Central memory CD8-positive, alpha-beta T cell (primary cell): ENCODE measurements at places on chromosomes 1 and 21.

DNA sequence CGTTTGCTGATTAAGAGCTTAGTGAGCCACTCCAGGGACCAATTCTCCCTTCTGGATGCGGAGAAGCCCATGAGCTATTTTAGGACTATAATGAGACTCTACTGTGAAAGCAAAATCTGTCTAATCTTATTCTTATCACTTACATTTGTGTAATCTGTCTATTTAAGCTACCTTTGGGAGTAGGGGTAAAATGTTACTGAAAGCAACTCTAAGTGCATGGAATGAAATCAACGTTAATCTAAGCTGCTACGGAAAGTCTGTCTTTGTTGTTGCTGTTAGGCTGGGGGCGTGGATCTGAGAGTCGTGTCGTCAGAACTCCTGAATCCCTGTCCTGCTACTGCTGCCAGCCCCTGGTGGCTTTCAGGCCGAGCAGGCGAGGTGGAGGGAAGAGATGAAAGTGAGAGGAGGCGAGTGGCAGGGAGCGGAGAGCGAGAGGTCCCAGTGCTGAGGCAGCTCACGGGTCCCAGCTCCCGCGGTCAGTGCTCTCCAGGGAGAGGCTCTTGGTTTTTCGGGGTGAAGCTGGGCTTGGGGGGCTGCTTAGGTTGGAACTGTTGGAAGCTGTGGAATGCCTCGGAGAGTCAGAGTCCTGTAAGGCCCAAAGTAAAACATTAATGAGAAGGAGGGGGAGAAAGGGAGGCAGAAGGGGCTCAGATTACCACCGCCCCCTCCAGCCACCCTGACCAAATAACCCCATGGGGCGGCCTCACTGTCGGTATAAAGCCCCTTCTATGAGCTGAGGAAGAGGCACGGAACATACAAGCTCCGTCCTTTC, 53.9 kb downstream of the COQ8A start:
- H3K4me3 ChIP-seq: no peak overlapping the region
- H3K4me1 ChIP-seq: peaks cover 15% of the 10 kb centered on the region
- no peak overlapping the region for H3K27ac ChIP-seq
- no peaks in the 10 kb centered on the region for H3K36me3 ChIP-seq
- no peak for DNase-seq

- H3K27me3 ChIP-seq: no peaks in the 10 kb centered on the region
- no peaks in the 10 kb centered on the region for H3K4me1 ChIP-seq
- DNase-seq: no peak
Observed at GRCh38 chr1:221632072-221632471, 109.8 kb downstream of the DUSP10 start.

GRCh38 chr1:59771361-59771760, 43.4 kb upstream of the HOOK1 start:
- DNase-seq: no peak
- no peaks in the 10 kb centered on the region for H3K27me3 ChIP-seq
- no peak overlapping the region for H3K27ac ChIP-seq
- no peaks in the 10 kb centered on the region for H3K4me1 ChIP-seq

DNA sequence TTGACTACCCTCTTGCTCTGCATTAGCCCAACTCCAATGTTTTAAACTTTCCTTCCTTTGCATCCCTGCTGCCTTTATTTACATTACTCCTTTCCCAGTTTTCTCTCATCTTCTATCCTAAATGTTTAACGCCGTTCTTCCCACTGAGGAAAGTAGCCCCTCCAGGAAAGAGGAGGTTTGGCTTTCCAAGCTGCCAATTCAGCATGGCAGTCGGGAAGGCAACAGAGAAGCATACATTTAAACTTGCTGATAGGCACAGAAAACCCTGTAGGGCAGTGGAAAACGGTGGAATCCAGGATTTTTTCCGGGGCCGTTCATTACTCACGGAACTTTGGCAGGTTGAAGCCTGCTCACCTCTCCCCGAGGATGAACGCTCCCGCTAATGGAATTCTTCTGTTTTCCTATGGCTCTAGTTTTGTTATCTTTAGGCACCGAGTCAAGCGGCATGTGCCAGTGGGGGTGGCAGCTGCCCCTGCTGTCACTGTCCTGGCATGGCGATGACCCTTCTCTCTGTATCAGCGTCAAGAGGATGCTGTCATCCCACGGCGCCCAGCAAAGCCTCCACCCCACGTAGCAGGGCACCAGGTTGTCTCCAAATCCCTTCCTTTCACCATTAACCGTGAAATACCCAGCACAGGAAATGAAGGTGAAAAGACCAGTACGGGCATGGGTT, 48.3 kb downstream of the ZBTB18 start:
- DNase-seq: no peak
- peaks cover 68% of the 10 kb centered on the region for H3K27me3 ChIP-seq
- no peak overlapping the region for H3K4me3 ChIP-seq
- peaks cover 10% of the 10 kb centered on the region for H3K4me1 ChIP-seq
- H3K36me3 ChIP-seq: no peaks in the 10 kb centered on the region

DNA sequence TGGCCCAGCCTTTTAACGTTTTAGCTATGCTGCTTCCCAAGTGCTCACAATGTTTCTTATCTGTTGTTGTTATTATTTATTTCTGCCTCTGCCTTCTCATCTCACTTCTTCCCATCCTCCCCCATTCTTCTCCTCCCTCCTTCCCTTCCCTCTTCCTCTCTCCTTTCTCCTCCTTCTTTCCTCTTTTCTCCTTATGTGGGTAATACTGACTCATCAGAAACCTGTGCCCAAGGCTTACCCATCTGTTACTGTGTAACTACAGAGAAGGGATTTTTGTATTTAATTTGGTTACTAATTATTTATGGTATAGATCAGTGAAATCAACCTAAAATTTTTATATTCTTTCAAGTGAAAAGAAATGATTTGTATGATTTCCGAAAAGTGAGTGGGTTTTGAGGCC, 120.3 kb downstream of the KCNK2 start:
- no peaks in the 10 kb centered on the region for H3K36me3 ChIP-seq
- no peak overlapping the region for H3K4me3 ChIP-seq
- H3K27me3 ChIP-seq: no peaks in the 10 kb centered on the region
- no peak overlapping the region for H3K27ac ChIP-seq
